ENCODE measurements at places on chromosomes 3 and 15.
A peak's percentile ranks its signal among the peaks of the same experiment; 100 is the strongest.

- no peak for DNase-seq
These were observed 37.5 kb upstream of the CHST2 start for GRCh38 chr3:143081844-143082778.

GRCh38 chr3:172107403-172107802, 68.0 kb downstream of the FNDC3B start:
- DNase-seq: no peak

DNA sequence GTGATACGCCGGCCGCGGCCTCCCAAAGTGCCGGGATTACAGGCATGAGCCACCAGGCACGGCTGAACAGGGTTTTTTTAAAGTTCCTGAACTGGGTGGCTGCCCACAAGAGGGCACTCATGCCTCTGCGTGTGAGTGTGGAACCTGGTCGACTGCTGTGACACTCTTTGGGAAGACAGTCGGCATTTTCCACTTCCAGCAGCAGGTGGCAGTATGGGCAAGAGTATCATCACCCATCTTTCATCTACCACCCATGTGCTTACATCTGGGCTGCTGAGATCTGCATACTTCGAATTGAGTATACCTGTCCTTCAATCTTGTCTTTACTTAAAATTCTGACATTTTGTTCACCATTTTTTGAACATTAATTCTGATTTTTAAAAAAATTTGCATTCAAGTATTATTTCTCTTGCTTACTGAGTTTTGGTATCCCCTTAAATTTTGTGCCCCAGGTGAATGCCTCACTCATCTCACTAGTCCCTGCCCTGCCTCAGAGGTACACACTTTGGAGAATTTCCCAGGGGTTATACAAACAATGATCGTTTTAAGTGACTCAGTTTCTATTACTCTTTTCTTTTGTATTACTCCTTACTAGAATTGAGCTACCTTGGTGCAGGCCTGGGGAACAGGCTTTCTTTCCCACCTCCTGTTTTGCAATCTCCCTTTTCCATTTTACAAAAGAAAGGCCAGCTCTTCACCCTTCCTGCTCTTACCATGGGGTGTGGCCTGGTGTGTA, 11.8 kb downstream of the CLEC3B start:
- DNase-seq: peak; percentile 83

- no peak for DNase-seq
These were observed 56.6 kb upstream of the CTDSPL2 start for GRCh38 chr15:44370830-44371229.

DNA sequence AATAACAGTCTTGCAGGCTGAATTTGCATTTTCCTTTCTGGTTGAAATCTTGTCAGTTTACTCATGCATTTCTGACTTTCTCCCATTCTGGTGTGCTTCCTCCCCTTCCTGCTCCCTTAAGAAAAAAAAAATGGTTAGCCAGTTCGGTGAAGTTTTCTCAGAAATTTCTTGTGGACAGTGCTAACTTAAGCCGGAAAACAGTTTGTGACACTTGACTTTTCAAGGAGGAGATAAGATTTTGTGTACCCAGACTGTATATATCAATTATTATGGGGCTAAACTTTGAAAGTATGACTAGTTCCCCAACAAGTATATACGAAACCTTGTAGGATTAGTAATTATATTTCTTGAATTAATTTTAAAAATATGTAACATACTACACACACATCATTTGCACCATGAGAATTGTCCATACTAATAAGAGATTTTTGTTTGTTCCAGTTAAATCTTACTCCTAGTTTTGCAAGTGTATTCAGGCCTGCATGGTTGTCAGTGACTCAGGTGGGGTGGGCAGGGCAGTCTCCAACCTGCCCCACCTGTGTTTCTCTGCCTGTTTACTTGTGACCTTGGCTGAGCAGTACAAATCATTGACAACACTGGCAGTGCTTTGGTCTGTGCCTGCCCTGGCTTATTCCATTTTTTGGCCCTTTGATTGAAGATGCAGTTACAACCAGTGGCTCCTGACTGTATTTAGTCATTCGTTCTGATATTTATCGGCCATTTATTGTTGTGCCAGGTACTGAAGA, 19.1 kb downstream of the UBE2E1 start:
- DNase-seq: no peak

DNA sequence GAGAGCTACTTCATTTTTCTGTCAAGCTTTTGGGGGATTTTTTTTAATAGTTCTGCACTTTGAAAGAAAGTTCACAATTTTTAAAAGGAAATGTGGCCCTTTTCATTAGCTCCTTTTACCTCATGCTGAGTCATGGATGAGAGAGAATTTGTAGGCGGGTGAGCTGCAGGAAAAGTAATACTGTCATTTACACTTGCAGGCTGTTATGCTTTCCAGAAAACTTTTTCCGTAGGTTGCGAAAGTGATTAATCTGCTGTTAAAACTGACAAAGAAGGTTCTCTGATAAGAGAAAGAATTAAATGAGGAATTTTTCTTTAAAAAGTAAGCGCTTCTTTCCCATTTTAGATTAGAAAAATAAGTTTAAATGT, 430.2 kb downstream of the LPP start:
- DNase-seq: no peak

- no peak for DNase-seq
These were observed 270.5 kb downstream of the FAM43A start for GRCh38 chr3:194955979-194956696.

DNA sequence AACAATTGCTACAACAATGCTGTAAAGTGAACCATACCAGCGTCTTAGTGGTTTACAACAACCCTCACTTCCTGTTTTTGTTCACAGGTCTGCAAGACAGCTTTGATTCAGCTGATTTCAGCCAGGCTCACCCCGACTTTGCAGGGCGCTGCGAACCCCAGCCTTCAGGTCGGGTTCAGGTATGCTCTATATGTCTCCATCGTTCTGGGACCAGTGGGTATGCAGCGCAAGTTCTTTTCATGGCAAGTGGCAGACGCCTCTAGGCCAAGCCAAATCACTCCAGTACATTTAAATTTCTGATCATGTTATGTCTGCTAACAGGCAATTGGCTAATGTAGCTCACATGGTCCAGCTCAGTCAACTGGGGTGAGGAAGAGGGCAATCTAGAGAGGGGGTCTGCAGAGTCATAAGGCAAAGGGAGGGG, 52.4 kb upstream of the RGMA start:
- no peak for DNase-seq

DNA sequence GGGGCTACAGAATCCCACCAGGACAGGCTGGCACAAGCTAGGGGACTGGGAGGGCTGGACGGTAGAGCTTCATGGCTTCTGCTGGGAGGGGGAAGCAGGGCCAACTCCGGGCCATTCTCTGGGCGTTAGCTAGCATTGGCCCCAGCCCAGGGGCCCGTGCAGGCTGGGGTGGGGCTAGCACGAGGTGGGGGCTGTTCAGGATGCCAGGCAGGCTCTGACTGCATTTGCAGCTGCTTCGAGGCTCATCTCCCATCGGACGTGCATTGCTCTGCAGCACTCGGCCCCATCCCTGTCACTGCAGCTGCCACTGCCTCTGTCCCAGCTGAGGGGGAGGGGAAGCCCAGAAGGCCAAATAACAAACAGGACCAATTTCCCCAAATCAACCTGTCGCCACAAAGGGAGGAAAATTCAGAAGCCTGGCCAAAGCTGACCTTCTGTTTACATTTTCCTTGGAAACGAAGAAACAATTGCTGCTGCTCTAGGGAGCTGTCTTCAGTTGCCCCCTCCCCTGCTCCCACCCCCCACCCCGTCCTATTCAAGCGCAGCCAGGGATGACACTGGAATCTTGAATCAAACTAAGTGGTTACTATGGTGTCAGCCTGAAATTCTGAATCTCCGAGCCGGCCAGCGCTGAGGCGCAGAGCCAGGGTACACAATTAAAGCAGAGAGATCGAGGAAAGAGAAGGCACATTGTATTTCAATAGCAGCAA, 138.8 kb upstream of the PRR20G start:
- DNase-seq: peak; percentile 53

Measured in NCI-H1092 (cell line).